ENCODE measurements at places on chromosomes 6 and 20.

- DNase-seq, result no peak
These were observed 1.8 kb downstream of the EYA4 start for GRCh38 chr6:133242637-133243585.

DNA sequence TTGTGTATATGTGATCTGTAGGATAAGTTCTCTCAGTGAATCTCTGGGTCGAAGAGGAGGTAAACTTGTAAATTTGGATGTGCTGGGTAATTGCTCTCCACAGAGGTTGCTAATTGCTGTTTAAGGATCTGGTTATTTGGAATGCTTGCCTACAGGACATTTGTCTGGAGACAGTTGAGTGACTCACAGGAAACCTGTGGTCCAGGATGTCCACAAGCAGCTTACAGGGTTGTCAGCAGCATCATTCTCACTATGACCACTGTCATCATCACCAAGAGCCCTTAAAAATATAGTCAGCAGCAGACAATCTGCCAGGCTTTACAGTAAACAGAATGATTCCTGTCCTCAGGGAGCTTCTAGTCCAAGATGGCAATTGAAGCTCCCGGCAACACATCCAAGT is 31.2 kb upstream of the KCNK5 start:
- no peak for DNase-seq

GRCh38 chr6:90144396-90144795 is 152.2 kb downstream of the BACH2 start:
- DNase-seq, result no peak

GRCh38 chr6:35312076-35312800 is 14.6 kb downstream of the DEF6 start:
- no peak for DNase-seq

- no peak for DNase-seq
These were observed at the start of gene CD109 for GRCh38 chr6:73695619-73696421. Gene CD109, plus strand, starts transcription at chr6:73696203. Its CDS starts 13 bp downstream, at chr6:73696216.

- DNase-seq, result no peak
These were observed 21.0 kb upstream of the IYD start for GRCh38 chr6:150347845-150348244.

GRCh38 chr20:45621593-45621992 is 7.9 kb upstream of the WFDC10A start:
- no peak for DNase-seq

GRCh38 chr6:12935637-12936036 is 219.1 kb downstream of the PHACTR1 start:
- DNase-seq, result no peak

GRCh38 chr6:52162940-52163908 is 23.0 kb upstream of the IL17A start:
- no peak for DNase-seq

DNA sequence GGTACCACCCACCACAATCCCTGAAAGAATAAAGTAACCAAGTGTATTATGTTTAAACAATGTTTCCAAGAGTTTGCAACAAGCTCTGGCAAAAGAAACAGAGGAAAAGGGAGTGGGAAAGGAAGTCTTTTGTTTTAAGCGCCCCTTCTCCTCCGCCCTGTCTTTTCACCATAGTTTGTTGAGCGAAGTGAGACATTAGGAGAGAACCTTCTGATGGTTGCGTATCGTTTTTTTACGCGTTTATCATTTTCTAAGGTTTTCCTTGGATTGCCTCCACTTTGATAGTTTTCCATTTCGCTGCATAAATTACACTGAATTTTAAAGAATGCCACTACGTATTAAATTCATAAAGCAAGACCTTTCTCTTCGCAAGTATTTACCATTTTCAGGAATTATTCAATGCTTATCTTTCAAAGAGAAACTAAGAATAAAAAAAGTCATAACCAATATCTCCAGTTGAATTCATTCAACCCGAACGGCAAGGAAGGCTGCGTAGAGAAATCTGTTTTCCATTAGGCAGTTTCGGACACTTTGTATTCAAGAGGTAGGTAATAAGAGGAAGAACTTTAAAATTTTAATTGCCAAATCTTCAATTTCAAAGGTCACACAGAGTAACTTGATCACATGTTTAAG is 920 bp upstream of the EPHA7 start:
- DNase-seq, result no peak

GRCh38 chr20:43903953-43904826 is 10.5 kb upstream of the TOX2 start:
- DNase-seq, result no peak

GRCh38 chr20:6651561-6651960 is 115.9 kb upstream of the BMP2 start:
- no peak for DNase-seq

GRCh38 chr6:135520781-135521180 is 23.2 kb upstream of the AHI1 start:
- no peak for DNase-seq
